Esophagus muscularis mucosa (tissue), 4 donors: ENCODE measurements at places on chromosomes 16 and 17. TPM values are rescaled to one million over a fixed set of nuclear protein-coding genes. Genes with fewer than 3 reads are reported as not detected.
A peak's percentile ranks its signal among the peaks of the same experiment; 100 is the strongest.

GRCh38 chr17:2150806-2151205 is 95.9 kb downstream of the HIC1 start:
- H3K4me1 ChIP-seq, result peaks cover 9% of the 10 kb centered on the region
- no peaks in the 10 kb centered on the region for H3K27me3 ChIP-seq
- H3K27ac ChIP-seq, result no peak overlapping the region
- no peak for DNase-seq

- no peak for DNase-seq
- no peak overlapping the region for H3K27ac ChIP-seq
- H3K27me3 ChIP-seq, result peaks cover 17% of the 10 kb centered on the region
- no peaks in the 10 kb centered on the region for H3K4me1 ChIP-seq
- H3K4me3 ChIP-seq, result no peak overlapping the region
- no peaks in the 10 kb centered on the region for H3K36me3 ChIP-seq
Measured at GRCh38 chr16:8489580-8489979, 100.7 kb downstream of the TMEM114 start.

GRCh38 chr16:87681981-87682570 is 79.8 kb downstream of the JPH3 start:
- no peaks in the 10 kb centered on the region for H3K36me3 ChIP-seq
- no peak for DNase-seq
- H3K27me3 ChIP-seq, result no peaks in the 10 kb centered on the region

DNA sequence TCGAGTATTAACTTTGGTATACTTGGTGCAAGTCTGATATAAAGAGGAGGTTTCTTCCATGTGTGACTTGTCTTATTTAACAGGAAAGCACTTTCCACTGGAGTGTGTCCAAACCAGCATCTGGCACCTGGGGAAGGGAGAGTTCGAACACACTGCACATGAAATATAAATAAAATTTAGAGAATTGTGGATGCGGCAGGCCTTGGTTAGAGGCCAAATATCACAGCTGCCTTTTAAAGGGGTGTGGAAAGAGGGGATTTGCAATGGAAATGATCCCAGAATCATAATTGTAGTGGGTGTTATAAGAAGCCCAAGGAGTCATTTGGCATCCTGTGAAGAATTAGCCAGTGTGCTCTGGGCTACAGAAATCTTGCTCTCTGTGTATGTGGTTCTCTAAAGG is 4.3 kb upstream of the NXN start:
- no peaks in the 10 kb centered on the region for H3K27me3 ChIP-seq
- peaks cover 15% of the 10 kb centered on the region for H3K4me1 ChIP-seq
- H3K4me3 ChIP-seq, result no peak overlapping the region
- DNase-seq, result no peak

DNA sequence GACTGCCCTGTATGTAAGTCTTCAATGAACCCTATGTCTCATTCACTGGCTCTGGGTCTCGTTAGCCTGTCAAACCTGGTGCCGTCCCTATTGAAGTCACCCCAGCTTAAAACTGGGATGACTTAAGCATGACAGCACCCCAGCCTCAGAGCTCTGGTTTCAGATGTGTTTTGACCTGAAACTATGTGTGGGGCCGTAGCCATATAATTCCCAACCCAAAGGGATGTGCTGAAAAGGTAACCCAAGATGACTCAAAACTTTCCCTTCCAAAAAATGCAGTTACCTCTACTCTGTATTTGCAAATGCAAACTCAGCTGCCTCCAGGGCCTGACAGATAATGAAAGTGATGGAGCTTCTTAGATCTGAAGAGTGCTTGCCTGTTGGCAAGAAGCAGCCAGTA is 478.3 kb upstream of the ERCC4 start:
- H3K27ac ChIP-seq, result no peak overlapping the region
- H3K4me3 ChIP-seq, result no peak overlapping the region
- no peaks in the 10 kb centered on the region for H3K36me3 ChIP-seq
- no peaks in the 10 kb centered on the region for H3K4me1 ChIP-seq
- H3K27me3 ChIP-seq, result no peaks in the 10 kb centered on the region
- DNase-seq, result no peak

- H3K27ac ChIP-seq, result no peak overlapping the region
- no peaks in the 10 kb centered on the region for H3K4me1 ChIP-seq
- H3K27me3 ChIP-seq, result no peaks in the 10 kb centered on the region
- no peak for DNase-seq
- no peak overlapping the region for H3K4me3 ChIP-seq
Measured at GRCh38 chr17:64580384-64581315, 73.9 kb downstream of the CEP95 start.

DNA sequence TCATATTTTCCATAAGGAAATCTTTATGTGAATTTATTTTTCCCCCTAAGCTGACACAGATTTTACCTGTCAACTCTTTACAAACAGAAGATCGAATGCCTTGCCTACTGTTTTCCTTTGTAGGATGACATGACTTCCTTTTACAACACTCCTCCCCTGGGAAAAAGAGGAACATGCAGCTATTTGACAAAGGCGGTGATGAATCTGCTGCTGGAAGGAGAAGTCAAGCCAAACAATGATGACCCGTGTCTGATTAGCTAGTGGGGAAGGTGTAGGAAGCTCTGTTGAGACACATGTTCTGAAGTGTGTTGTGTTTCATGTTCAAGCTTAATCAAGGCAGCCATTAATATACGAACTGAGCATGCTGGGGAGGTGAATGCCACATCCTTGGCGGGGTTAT is 238.0 kb downstream of the PHKB start:
- no peaks in the 10 kb centered on the region for H3K4me1 ChIP-seq
- no peaks in the 10 kb centered on the region for H3K27me3 ChIP-seq
- H3K36me3 ChIP-seq, result peaks cover 62% of the 10 kb centered on the region
- no peak for DNase-seq

- no peak overlapping the region for H3K4me3 ChIP-seq
- H3K27ac ChIP-seq, result peak overlapping the region; percentile 42
- no peaks in the 10 kb centered on the region for H3K36me3 ChIP-seq
- no peak for DNase-seq
- no peaks in the 10 kb centered on the region for H3K27me3 ChIP-seq
- H3K4me1 ChIP-seq, result no peaks in the 10 kb centered on the region
Measured at GRCh38 chr16:80459966-80460365, 80.8 kb upstream of the DYNLRB2 start.

- no peaks in the 10 kb centered on the region for H3K36me3 ChIP-seq
- no peak for DNase-seq
- no peaks in the 10 kb centered on the region for H3K27me3 ChIP-seq
- no peaks in the 10 kb centered on the region for H3K4me1 ChIP-seq
- no peak overlapping the region for H3K27ac ChIP-seq
Measured at GRCh38 chr17:72931163-72931562, 161.3 kb downstream of the SLC39A11 start.

DNA sequence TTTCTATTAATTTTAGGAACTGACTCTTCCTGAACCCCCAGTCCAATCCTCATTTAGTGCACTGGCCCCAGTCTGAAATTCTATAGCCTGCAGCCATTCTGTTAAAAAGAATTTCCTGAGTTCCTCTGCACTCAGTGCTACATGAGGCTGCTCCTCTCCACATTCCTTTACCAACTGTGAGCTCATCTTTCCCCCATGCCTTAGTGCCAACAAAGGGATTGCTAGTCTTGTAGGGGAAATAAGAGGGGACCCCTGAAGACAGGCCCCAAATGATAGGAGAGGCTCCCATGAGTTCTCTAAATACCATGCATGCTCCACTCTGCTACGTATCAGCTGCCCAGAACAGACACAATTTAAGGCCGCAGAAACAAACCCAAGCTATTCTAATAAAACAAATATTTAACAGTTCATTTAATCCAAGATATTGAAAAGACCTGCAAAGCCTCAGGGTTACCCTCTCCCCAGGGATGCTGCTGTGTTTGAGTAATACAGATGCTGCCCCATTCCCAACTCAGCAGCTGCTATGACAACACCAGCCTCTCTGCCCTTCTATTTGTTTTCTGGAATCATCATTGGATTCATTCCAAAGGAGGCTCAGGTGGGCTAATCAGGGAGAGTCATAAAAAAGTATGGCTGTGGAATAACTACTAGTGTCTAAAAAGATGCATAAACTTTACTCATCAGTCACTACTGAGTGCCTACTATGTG is 228.5 kb downstream of the TOX3 start:
- no peaks in the 10 kb centered on the region for H3K4me1 ChIP-seq
- peak; percentile 90 for DNase-seq
- no peak overlapping the region for H3K27ac ChIP-seq
- no peak overlapping the region for H3K4me3 ChIP-seq
- no peaks in the 10 kb centered on the region for H3K27me3 ChIP-seq

- H3K4me3 ChIP-seq, result no peak overlapping the region
- no peaks in the 10 kb centered on the region for H3K27me3 ChIP-seq
- H3K27ac ChIP-seq, result no peak overlapping the region
- H3K36me3 ChIP-seq, result no peaks in the 10 kb centered on the region
- no peak for DNase-seq
- H3K4me1 ChIP-seq, result no peaks in the 10 kb centered on the region
Measured at GRCh38 chr16:73846356-73846755, 450.3 kb upstream of the PSMD7 start.

DNA sequence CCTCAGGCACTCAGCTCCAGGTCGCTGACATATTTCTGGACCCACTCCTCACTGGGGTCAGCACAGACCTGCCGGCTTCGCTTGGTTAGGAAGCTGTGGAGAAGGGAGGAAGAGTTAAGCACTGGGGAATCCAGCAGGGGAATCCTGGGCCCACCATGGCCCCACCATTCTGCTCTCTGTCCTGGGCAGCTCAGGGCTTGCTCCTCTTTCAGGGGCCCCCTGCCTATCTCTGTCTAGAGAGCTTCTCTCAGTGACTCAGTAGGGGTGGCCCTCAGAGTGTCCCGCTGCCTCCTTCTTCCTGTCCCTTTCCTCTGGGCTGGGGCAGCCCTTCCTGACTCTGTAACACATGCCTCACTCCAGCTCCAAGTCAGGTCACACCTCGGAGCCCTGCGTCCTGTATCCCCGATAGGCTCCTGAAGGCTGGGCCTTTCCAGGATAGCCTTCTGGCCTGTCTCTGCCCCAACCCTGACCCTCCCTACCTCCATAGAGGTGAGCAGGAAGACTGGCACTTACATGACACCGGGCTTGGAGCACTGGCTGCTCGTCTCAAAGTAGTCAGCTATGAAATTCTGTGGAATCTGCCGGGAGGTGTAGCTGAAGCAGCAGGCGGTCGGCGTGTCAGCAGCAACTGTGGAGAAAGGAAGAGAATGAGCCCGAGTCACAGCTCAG is 1.1 kb downstream of the CCL3 start:
- H3K27ac ChIP-seq, result no peak overlapping the region
- H3K4me1 ChIP-seq, result no peaks in the 10 kb centered on the region
- H3K4me3 ChIP-seq, result no peak overlapping the region
- H3K36me3 ChIP-seq, result no peaks in the 10 kb centered on the region

DNA sequence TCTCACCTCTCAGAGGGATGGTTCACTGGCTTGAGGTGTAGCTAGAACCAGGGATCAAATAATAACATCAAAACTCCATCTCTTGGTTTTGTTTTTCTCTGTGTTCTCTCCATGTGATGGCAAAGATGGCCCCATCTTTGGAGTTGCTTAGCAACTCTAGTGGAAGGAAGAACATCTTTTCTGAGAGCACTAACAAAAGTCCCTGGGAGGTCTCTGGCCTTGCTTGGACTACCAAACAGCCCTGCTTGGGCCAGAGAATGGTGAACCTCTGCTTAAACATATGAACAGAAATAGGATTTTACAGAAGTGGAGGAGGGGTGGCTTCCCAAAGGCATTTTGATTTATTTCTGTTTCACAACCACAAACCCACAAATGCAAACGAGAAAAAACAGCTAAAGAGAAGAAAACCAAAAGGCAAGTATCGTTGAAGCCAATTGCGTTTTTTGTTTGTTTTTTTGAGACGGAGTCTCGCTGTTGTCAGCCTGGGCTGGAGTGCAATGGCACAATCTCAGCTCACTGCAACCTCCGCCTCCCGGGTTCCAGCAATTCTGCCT is 13.2 kb downstream of the GABARAPL2 start:
- H3K27ac ChIP-seq, result no peak overlapping the region
- H3K4me3 ChIP-seq, result no peak overlapping the region
- no peaks in the 10 kb centered on the region for H3K4me1 ChIP-seq
- no peak for DNase-seq

DNA sequence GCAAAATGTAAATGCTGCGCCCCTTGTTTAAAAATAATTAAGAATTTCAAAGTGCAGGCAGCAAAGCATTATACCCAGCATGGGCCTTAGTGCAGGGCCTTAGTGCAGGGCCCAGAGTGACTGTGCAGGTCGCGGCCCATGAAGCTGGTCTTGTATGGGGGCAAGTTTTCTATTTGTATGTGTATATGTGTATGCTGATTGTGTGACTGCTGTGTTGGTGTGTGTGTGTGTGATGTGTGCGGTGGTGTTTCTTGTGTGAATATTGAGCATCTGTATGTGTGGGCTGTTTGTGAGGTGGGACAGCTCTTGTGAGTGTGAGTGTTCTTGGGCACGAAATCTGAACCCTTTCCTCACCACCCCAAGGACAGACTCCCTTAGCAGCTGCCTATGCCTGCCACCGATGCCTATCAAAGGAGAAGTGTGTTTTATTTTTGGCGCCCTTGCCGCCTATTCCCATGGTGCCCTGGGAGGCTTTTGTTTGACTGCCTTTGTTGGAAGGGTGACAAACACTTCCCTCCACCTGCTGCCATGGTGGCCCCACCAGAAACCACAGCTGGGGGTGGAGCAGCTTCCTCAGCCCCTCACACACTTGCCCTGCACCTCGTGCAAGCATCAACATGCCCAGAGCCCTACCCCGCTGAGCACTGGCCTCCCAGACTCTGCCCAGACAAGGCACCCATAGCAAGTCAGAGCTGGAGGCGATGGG is 18.0 kb downstream of the CCR7 start:
- DNase-seq, result peak; percentile 68
- H3K4me1 ChIP-seq, result peaks cover 71% of the 10 kb centered on the region
- H3K4me3 ChIP-seq, result no peak overlapping the region
- H3K36me3 ChIP-seq, result no peaks in the 10 kb centered on the region
- no peaks in the 10 kb centered on the region for H3K27me3 ChIP-seq
- peak overlapping the region; percentile 83 for H3K27ac ChIP-seq

GRCh38 chr17:72591289-72592241 is 470.7 kb downstream of the SOX9 start:
- H3K4me1 ChIP-seq, result peaks cover 23% of the 10 kb centered on the region
- H3K36me3 ChIP-seq, result no peaks in the 10 kb centered on the region
- H3K27ac ChIP-seq, result no peak overlapping the region
- H3K27me3 ChIP-seq, result no peaks in the 10 kb centered on the region

DNA sequence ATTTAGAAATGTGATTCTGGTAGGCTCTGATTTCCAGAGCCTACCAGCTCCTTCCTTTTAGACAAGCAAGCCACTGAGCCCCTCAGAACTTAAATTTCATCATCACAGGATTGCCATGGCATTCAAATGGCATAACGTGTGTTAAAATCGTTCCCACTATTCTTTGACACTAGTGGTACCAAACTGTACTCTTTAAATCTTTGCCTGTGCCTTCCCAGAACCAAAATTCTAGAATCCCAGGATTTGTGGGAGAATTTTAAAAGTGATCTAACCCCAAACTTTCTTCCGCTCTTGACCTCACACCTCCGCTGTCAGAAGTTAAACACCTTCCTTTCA is 287 bp upstream of the INTS2 start:
- no peaks in the 10 kb centered on the region for H3K27me3 ChIP-seq
- H3K4me1 ChIP-seq, result peaks cover 21% of the 10 kb centered on the region

CCDC200 gene
- not detected for total RNA-seq

BFAR gene
- 55.4 TPM for total RNA-seq

PRAC2 gene
- not detected for total RNA-seq

GNG13 gene
- total RNA-seq, result not detected

COPZ2 gene
- 59.5 TPM for total RNA-seq

DNAH9 gene
- not detected for total RNA-seq

SLC16A11 gene
- not detected for total RNA-seq
